ENCODE measurements at places on chromosomes 4 and X.

GRCh38 chrX:9995855-9996339 is 28.7 kb downstream of the CLDN34 start:
- DNase-seq: peak; percentile 81

DNA sequence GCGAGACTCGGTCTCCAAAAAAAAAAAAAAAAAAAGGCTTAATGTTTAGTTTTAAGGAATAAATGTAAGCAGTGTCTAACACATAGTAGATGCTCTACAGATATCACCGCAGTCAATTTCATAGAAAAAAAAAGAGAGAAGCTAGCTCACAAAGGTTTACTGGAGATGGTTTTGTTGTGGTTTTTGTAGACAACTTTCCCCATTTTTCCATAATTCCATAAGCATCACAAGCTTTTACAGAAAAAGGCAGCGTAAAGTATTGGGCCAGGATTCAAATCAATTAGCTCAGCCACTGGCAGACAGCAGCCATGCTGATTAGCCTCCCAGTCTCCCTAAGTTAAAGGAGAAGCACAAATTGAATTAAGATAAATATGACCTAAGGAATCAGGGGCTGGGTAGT is 1.5 kb downstream of the GRSF1 start:
- DNase-seq: no peak

GRCh38 chrX:31603411-31604120 is 531.7 kb upstream of the FTHL17 start:
- no peak for DNase-seq

- peak; percentile 11 for DNase-seq
Observed at GRCh38 chrX:115018040-115018647, 728 bp upstream of the IL13RA2 start.

DNA sequence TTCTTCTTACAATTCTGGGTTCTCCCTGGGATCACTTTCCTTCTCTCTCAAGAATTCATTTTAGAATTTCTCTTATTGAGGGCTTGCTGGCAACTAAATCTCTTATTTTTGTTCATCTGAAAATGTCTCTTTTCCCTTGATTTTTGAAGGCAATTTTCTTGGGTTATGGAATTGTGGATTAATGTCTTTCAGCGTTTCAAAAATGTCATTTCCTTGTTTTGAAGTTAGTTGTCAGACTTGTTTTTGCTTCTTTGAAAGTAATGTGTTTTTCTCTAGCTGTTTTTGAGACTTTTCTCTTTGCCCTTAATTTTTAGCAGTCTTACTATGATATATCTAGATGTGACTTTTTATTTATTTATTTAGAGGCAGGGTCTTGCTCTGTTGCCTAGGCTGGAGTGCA is 205.7 kb downstream of the CHIC2 start:
- no peak for DNase-seq

GRCh38 chr4:88949605-88950004 is 107.4 kb downstream of the FAM13A start:
- no peak for DNase-seq

- no peak for DNase-seq
Observed at GRCh38 chr4:165512424-165512823, 133.6 kb downstream of the CPE start.

- DNase-seq: no peak
Observed at GRCh38 chr4:113293674-113294073, 244.2 kb downstream of the ANK2 start.

DNA sequence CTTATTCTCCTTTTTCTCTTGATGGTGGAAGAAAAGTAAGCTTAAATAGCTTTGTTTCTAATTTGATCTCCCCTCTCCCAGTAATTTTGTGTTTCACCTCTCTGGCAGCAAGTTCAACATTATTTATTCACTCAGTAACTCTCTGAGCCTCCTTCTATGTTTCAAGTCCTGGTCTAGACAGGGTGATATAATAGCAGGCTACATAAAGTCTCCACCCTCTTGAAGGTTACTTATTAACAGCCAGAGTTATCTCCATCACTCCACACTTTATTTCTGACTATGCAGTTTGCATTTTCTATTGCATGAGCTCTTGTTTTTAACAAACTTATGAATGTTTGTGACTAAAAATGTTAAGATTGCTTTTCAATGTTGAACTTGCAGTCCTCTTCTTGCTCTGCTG is 17.8 kb upstream of the ANOS1 start:
- no peak for DNase-seq

- no peak for DNase-seq
Observed at GRCh38 chr4:17964576-17964975, 57.0 kb downstream of the LCORL start.

DNA sequence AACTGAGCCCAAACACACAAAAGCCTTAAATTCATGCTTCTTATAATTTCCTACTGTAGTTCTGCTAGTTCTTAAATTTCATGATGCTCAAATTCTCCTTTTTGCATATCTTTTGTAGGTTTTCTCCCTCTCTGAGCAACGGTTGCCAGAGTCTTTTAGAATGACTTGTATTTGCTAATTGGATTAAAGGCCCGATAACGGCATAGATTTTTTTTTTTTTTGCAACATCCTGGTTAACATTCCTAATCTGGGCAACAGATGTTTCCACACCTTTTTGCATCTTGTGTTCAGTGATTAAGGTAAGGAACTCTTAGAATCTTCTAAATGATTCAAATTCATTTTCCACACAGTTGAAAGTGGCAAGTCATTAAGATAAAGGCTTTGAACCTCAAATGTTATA is 66.3 kb upstream of the ADGRG2 start:
- no peak for DNase-seq

- DNase-seq: no peak
Observed at GRCh38 chrX:29318012-29318411, 730.8 kb downstream of the IL1RAPL1 start.

- no peak for DNase-seq
Observed at GRCh38 chr4:39614487-39615162, 24.0 kb downstream of the SMIM14 start.

- DNase-seq: no peak
Observed at GRCh38 chr4:85154591-85154990, 188.1 kb upstream of the WDFY3 start.

DNA sequence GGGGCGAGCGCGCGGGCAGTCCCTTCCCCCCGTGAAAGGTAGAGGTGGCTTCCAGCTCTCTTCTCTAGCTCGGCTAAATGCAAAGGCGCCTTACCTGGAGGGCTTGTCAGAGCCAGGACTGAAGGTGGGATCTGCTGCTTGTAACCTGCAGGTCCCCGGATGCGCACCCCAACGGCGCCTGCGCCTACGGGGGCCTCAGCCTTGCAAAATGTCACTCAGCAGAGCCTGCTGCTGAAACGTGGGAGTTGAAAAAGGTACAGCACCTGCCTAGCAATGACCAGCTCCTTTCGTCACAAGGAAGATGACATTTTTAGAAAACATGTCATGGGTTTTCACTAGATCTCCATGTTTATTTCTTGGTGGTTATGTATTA is 583 bp downstream of the ABHD18 start:
- peak; percentile 58 for DNase-seq

DNA sequence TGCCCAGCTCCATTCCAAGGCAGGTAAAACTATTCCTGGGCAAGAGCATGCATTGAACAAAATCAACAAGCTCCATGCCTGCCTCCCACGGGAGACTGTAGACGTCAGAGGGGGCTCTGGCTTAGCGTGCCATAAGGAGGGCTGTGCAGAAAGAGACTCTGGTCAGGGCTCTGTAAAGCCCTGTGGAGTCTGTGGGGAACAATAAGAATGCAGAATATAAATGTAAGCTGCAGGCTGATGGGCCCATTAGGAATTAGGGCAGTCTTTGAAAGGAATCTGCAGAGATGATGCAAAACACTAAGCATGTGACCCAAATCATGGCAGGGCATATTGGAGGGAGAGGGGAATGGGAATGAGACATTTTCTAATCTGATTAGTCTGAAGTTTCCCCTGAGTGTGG is 170.3 kb downstream of the EFHC2 start:
- no peak for DNase-seq

GRCh38 chrX:24696294-24696693 is 2.6 kb downstream of the POLA1 start:
- DNase-seq: no peak

GRCh38 chr4:181820553-181820952 is 422.6 kb upstream of the TENM3 start:
- DNase-seq: no peak

DNA sequence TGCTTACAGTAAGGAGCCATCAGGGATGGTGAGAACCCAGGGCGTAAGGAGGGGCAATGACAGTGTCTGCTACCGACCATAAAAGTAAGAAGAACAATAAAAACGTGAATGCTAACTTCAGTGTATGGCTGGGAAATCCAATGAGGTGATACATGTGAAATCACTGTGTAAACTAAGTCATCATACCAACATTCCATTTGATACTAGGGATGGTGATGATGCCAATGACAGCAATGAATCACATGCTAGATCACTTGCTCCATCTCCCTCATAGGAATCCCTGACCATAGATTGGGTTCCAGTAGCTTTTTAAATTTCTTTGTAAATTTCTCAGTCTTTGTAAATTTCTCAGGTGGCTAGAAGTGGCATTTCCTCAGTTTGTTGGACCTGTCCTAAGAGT is 146.3 kb downstream of the SMIM20 start:
- DNase-seq: no peak

DNA sequence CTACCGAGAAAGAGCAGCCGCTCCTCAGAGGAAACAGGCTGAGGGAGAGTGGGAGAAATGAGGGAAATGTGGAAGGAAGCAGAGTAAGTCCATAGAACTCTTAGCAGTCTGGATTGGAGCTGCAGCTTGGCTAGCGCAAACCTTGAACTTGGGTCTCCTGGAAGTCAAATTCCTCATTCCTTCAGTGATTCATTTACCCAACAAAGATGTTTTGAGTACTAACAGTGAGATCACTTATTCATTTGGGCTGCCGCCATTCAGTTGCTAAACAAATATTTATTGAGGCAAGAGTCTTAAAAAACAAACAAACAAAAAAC is 51.5 kb downstream of the SEL1L3 start:
- no peak for DNase-seq

DNA sequence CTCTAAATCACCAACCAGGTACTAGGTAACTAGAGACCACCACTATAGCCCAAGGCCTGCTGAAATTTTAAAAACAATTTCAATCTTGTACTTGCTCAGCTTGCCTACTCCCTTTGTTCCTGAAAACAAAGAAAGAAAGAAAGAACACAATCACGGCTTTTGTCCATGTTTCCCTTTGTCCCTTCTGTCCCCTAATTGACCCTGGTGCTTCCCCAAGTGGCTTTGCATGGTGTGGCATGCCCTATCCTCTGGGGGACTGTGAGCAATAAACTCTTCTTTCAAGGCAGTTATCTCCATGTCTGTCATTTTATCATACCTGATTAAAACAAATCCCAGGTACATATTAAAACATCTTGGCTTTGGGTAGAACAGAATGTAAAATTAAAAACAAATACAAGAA is 94.8 kb downstream of the ARSJ start:
- DNase-seq: no peak

DNA sequence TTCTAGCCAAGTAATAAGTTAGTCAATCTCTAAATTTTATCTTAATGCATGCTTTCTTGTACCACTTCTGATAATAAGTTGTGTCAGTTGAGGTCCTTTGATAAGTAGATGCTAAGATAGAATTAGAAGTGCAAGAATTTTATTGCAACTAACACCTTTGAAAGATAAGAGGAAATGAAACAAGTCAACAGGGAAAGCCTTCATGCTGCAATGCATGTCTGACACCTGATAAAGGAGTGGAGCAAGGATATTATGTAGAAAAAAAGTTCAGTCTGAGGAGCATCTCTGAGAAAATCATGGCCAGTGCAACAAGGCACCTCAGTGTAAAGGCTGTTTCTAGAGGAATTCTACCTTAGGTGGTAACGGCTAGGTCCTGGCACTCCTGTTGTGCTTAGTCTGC is 210.7 kb upstream of the PPP1R2C start:
- DNase-seq: no peak

DNA sequence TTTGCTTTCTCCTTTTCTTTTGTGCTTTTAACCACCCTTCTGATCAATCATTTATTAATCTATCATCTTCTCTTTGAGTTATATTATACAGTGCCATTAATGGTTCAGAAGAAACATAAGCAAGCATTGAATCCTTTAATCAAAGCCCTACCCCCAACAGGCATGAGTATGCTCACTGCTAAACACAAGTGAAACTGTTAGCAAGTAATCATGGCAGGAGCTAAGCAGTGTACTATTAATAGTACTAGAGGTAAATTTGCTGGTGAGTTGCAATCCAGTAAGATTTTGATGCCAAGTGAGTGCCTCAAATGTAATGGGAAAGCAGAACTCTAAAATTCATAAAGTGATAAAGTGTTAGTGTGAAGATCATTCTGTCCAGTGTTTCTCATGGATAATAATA is 57.2 kb downstream of the FNIP2 start:
- no peak for DNase-seq

- no peak for DNase-seq
Observed at GRCh38 chrX:137032341-137032694, 1.5 kb downstream of the GPR101 start.

- no peak for DNase-seq
Observed at GRCh38 chrX:39427906-39428305, 626.6 kb downstream of the MID1IP1 start.

DNA sequence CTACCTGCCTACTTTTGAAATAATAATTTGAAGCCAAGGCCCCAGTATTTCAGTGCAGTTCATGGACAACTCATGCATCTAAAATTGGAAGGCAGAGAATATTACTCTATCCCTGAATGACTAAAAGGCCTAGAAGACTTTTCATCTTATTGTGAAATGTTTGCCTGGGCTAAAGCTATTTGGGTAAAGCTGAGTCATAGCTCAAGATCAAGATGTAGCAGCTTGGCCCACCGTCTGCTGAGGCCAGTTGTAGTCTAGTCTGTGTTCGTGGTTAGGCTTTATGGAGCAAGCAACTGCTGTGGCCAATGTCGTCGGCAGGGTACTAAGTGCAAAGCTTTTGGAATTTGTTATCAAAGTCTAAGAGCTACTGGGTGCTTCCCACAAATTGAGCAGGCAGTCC is 929.1 kb downstream of the RAB28 start:
- no peak for DNase-seq

- no peak for DNase-seq
Observed at GRCh38 chrX:26373829-26374228, 157.9 kb downstream of the MAGEB5 start.

DNA sequence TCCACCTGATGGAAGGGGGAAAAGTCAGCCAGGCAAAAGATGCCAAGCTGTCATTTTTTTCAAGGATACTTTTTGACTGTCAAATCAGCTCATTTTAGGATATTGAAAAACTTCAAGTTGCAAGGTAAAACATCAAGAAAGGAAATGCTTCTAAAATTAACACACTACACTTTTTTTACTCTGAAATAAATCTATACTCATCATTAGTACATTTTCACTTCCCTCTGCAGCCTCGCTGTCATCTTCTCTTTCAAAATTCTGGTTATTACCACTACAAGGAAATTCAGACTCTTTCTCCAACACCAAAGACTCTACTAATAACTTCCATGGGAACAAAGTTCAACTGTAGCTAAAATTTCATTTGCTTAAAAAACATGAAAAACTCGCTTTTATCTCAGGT is 41.6 kb downstream of the APBB2 start:
- DNase-seq: no peak

- no peak for DNase-seq
Observed at GRCh38 chrX:17923546-17923945, 62.4 kb upstream of the RAI2 start.

- no peak for DNase-seq
Observed at GRCh38 chrX:31228415-31228832, 156.6 kb upstream of the FTHL17 start.

GRCh38 chr4:1948232-1948631 is 60.5 kb downstream of the NELFA start:
- no peak for DNase-seq

- no peak for DNase-seq
Observed at GRCh38 chr4:39427520-39428114, 20.9 kb downstream of the KLB start.

GRCh38 chr4:45679411-45679810 is 444.4 kb downstream of the GABRG1 start:
- no peak for DNase-seq

Data from WTC11 (cell line).